GM23248 (cell line): ENCODE measurements at places on chromosomes 3 and 15. TPM values are rescaled to one million over a fixed set of nuclear protein-coding genes. Genes with fewer than 3 reads are reported as not detected.

TLR9 gene
- polyA plus RNA-seq: 0.11 TPM in 1 of 2 replicates, not detected in the other

ZNF592 gene
- polyA plus RNA-seq: 7.0 and 7.4 TPM in 2 replicates

EPHB1 gene
- polyA plus RNA-seq: 0.81 and 1.1 TPM in 2 replicates

GP9 gene
- not detected in 2 replicates for polyA plus RNA-seq

MST1R gene
- 0.35 TPM in 1 of 2 replicates, not detected in the other for polyA plus RNA-seq

CMTM8 gene
- not detected in 2 replicates for polyA plus RNA-seq
